HFF-Myc (cell line): ENCODE measurements at places on chromosomes 6 and 20.

DNA sequence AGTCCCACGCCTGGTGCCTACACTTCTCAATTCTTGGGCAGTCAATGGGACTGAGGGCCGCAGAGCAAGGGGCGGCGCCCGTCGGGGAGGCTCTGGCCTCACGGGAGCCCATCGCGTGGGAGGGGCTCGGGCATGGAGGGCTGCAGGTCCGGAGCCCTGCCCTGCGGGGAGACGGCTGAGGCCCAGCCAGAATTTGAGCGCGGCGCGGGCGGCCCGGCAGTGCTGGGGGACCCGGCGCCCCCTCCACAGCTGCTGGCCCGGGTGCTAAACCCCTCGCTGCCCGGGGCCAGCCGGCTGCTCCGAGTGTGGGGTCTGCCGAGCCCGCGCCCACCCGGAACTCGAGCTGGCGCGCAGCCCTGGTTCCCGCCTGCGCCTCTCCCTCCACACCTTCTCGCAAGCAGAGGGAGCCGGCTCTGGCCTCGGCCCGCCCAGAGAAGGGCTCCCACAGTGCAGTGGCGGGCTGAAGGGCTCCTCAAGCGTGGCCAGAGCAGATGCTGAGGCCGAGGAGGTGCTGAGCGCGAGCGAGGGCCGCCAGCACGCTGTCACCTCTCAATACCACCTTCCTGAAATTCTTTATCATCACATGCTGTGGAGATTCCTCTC lies 58.5 kb downstream of the BAK1 start:
- DNase-seq, result no peak

GRCh38 chr6:43995137-43995536 lies 132.1 kb downstream of the MRPL14 start:
- no peak for DNase-seq

- peak; percentile 6 for DNase-seq
Measured at GRCh38 chr20:14235355-14235754, 102.1 kb downstream of the FLRT3 start.

- no peak for DNase-seq
Measured at GRCh38 chr6:159606786-159607185, 86.3 kb downstream of the SOD2 start.

DNA sequence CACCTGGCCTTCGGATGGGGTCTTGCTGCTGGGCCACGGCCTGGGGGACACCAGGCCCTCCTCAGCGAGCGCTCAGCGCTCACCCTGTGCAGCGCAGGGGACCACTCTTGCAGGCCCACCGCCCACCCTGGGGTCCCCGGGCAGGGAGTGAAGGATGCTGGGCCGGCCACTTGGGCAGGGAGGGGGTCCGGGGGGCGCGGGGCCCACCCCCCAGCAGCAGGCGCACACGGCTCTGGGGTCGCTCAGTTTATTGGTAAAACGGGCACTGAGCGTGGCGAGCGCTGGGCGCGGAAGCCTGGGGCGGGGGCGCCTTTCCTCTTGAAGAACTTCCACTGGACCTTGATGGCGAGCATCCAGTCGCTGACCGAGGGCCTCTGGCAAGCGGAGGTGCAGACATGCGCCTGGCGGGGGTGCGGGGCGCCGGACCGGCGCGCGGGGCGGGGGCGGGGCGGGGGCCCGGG lies 11.1 kb downstream of the EEF1A2 start:
- no peak for DNase-seq

DNA sequence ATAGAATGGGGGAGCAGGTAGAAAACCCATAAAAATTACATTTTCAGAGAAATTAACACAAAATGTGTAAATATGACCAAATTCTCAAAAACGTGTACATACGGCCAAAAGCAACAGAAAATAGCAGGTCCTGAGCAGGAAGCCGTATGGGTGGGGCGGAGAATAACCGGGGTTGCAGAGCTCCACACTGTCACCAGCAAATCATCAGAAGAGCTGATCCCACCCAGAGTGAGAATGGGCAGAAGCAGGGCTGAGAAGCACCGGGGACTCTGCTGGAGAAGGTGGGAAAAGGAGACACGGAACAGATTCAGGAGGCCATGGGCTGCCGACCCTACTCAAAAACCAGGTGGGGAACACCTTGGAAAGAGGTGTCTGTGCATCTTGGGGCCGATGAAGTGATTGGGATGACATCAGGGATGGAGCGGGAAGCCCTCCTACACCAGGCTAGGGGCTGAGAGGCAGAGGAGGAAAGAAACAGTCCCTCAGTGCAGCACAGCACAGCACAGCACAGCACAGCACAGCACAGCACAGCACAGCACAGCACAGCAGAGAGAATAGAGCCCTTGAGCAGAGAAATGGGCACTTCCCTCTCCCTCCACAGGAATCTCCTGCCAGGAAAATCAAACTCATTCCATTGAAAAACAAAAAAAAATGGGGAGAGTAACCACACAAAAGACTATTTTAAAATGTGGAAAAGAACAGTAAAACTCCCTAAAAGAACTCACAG lies 22.3 kb downstream of the STX7 start:
- DNase-seq, result no peak

DNA sequence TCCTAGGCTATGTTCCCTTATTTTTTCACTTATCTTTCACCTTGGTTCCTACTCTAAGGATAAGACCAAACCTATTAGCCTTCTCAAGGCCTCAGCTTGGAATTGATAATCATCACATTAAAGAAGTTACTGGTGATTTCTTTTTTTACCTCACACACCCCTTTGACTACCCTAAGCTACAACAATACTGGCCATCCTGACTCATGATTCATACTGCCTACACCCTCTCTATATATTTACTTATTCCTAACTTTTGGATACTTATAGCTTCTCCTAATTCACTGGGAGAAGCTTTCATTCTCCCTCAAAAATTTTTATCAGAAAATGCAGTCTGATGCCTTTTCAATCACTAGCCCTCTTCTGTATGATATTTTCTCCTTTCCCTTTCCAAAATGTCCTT lies 256.1 kb downstream of the TBX18 start:
- DNase-seq, result no peak

DNA sequence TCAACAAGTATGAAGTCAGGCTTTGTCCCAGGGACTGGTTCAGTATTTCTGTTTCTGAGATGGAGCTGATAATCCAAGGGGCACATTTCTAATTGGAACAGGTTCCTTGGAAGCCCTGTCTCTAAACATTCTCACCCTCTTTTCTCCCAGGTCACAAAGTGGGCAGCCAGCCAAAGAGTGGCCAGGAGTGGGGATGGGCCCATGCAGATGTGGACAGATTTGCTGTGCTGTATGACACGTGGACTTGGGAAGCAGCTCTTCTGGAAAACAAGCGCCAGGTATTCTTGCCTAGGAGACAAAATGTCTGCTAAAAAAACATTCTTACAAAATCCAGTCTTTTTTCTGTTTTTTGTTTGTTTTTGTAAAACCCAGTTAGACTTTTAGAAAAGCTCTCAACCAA lies 140.2 kb downstream of the CD164 start:
- no peak for DNase-seq

- no peak for DNase-seq
Measured at GRCh38 chr20:40054311-40054710, 634.7 kb downstream of the MAFB start.

GRCh38 chr6:8628063-8628462 lies 192.7 kb upstream of the SLC35B3 start:
- no peak for DNase-seq

DNA sequence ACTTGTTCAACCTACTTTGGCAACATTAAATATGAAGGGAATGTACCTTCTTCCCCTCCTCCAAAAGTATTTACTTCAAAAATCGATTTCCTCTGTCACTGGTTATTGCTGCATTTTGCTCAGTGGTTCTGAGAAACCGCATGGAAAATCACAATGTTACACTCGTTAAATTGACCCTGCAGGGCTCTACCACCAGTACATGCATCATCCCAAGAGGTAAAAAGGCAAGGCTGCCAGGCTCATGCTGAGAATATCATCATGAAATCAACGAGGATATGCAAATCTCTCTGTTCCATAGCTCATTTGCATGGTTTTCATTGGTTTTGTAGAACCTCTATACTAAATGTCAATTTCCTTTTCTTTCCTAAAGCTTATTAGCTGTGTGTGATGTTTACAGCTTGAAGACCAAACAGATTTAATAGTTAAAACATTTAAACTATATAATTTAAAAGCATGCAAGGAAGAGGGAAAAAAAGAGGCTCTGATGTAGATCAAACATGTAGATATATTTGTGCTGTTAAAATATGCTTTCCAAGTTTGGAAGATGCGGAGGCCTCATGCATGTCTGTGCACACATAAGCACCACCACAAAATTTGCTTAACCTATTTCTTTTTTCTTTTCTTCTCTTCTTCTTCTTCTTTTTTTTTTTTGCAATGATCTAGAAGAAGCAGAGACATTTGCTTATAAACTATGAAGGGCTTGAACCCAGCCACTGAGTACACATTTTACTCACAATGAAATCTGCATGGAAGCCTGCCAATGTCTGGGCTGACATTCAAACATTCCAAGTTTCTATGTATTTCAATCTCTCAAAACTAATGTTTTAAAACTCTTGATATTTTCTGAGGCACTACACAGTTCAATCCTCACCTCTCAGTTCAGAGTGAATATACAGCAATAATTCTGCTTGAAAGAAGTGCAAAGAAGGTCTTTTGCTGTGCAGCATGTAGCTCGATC lies 194.0 kb downstream of the GMPR start:
- no peak for DNase-seq

- DNase-seq, result peak; percentile 99
Measured at GRCh38 chr20:48682529-48683363, 145.1 kb downstream of the PREX1 start.

DNA sequence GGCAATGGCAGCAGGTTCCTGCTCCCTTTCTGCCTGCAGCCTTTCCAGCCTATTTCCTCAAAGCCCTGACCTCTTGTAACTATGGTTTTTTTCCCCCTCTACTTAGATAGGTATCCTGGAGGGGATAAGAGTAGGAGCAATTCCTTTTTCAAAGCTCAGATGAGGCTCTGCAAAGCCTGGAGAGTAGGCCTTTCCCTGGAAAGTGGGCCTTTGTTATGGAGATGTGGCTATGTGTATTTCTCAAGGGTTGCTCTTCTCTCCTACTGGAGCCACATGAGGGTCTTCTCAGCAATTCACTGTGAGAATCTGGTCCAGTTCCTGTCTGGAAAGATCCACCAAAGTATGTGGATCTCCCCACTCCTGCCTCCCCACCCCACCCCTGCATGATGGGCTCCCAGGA lies 96.0 kb downstream of the DTD1 start:
- no peak for DNase-seq

DNA sequence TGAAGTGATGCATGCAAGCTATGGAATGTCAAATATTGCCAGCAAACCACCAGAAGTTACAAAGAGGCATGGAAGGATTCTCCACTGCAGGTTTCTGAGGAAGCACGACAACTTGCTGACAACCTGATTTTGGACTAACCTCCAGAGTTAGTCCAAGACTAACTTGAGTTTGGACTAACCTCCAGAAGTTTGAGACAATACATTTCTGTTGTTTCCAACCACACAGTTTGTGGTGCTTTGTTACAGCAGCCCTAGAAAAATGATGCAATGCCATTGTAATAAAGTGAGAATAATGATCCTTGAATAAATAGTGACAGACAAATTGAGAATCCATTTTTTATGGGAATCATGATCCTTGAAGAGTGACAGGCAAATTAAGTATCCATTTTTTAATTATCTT lies 169.9 kb upstream of the HDDC2 start:
- DNase-seq, result no peak

DNA sequence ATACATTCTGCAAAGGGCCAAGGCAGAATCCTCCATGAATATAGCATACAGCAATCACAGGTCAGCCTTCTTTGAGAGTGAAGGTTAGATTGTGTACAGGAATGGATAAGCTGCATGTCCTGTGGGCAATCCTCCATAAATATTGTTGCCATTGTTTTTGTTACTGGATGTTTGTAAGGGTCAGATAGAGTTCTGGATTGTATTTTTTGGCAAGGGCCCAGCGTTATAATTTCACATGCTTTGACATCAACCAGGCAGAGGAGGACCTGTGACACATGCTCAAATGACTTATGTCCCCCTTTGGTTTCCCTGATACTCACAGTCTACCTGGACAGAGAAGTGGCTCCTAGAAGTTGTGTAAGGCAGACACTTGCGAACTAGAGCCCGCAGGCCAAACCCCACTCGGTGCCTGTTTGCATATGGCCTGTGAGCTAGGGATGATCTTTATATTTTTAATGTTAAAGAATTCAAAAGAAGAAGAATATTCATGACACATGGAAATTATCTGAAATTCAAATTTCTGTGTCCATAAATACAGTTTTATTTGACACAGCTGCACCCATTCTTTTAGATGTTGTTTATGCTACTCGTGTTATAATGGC lies 5.4 kb downstream of the LY86 start:
- DNase-seq, result no peak

GRCh38 chr20:44540834-44541233 lies 19.0 kb upstream of the SERINC3 start:
- no peak for DNase-seq

DNA sequence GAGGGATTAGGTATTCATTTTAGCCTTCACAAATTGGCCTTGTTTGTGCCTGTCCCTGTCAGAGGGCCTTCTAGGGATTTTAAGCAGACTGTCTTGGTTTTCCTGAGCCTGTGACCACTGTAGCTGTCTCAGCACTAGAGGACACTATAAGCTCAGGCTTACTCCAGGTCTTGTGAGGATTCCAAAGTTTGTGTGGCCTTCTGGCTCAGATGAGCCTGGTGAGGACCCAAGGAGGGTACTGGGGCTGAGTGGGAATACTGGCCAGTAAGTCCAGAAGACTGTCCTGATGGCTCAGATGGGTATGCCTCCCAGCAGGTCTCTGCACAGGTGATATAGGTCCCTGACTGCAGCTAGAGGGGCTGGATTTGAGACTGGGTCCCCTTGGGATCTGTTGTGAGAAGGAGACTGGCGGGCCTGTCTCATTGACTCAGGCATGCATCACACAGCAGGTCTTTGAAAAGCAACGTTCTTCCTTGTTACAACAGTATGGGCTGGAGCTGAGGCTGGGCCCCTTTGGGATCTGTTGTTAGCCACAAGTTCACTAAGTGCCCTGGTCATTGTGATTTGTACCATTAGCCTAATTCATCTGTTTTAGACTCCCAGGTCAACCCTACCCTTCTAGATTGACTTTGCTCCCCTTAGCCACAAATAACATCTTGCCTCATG lies 26.3 kb upstream of the TFB1M start:
- DNase-seq, result no peak

DNA sequence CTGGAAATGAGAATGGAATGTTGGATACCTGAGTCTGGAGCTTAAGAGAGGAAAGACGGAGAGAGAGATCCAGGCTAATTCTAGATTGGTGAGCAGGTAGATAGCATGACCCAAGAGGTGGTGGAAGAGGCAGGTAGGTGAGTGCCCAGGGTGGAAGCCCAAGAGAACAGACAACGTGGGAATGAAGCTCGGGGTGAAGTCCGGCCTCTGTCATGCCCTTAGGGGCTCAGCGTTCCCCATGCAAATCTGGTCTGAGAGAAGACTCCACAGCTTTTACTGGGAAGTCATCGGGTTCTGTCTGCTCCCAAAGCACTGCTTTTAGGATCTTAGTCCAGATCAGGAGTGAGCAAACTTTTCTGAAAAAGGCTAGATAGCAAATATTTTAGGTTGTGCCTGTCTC lies 3.6 kb downstream of the NELFCD start:
- DNase-seq, result no peak

GRCh38 chr20:59767656-59768055 lies 163.3 kb downstream of the PHACTR3 start:
- DNase-seq, result no peak
